ENCODE measurements at places on chromosomes 11 and 22.

GRCh38 chr11:114399490-114400215 is 658 bp downstream of the C11orf71 start:
- no peak for DNase-seq

GRCh38 chr11:105265845-105266244 is 126.3 kb upstream of the CARD18 start:
- DNase-seq = no peak

GRCh38 chr11:35981581-35981980 is 37.7 kb downstream of the LDLRAD3 start:
- no peak for DNase-seq

GRCh38 chr11:18243783-18244362 is 4.6 kb downstream of the SAA2 start:
- DNase-seq = peak; percentile 21

DNA sequence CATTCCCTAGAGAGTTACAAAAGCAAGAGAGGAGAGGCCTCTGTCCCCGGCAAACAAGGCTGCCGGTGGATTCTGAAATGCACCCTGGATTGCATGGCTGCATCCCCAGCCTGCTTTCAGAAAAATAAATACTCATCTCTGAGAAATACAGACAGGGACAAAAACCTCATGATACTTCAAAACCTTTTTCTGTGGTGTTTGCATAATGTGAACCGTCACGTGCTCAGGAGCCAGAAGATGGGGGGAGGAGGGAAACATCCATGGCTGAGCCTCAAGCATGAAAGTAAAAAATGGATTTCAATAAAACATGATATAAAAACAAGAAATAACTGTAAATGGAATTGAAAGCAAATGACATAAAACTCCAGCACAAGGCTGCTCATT is 198.5 kb upstream of the NCAM1 start:
- DNase-seq = no peak

GRCh38 chr11:57458410-57459163 is 1.7 kb upstream of the RTN4RL2 start:
- no peak for DNase-seq

GRCh38 chr11:105811242-105811641 is 201.4 kb downstream of the GRIA4 start:
- DNase-seq = no peak

- no peak for DNase-seq
Measured at GRCh38 chr11:47183031-47183856, 3.0 kb downstream of the PACSIN3 start.

DNA sequence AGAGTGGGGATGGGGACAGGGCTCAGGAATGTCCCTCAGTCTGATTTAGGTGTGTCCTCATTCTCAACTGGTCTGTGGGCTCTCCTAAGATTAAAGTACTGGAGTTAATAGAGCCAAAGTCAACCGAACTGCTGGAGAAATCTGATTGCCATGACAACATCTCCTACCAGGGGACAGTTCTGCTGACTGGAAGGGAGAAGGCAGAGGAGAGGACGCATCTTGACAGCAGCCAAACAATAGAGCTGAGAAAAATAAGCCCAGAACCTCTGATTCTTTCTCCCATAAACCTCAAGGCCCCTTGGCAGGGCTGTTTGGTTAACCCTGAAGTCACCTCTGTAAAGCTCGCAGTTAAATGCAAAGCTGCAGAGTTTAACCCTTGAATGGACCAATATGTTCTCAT is 2.8 kb downstream of the KCTD14 start:
- DNase-seq = no peak

- DNase-seq = no peak
Measured at GRCh38 chr11:29328961-29329441, 687.8 kb downstream of the KCNA4 start.

DNA sequence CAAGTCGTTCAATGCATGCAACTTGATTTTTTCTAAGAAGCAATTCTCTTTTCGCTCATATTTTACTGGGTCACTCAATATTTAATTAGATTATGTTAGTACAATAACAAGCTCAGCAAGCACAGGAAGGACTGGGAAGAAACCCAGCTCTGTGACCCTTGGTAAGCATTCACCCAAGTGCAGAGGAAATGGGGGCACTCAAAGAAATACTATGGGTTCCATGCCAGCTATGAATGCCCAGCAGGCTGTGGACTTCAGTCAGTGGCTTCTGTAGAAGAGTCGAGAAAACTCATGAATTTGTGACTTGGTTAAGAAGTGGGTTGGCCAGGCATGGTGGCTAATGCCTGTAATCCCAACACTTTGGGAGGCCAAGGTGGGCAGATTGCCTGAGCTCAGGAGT is 123.6 kb downstream of the GALNT18 start:
- DNase-seq = no peak

DNA sequence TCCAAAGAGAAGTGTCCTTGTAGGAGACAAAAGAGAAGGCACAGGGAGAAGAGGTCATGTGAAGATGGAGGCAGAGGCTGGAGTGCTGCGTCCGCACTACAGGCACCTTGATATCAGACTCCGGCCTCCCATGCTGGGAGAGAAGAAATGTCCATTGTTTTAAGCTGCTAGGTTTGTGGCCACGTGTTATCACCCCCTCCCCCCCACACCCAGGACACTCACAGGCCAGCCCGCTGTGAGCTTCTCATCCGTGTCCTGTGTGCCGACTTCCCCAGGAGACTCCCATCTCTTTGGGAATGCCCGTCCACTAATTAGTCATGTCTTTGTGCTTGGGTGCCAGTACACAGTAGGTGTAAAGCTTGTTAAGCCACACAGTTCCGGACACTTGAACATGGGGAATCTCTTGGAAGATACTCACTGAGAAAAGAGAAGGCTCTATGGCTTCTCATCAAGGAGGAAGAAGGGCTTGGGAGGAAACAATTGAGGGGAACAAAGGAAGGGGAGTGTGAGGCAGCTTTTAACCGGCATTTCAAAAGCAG is 1234.7 kb downstream of the TBC1D22A start:
- DNase-seq = no peak

GRCh38 chr11:64762674-64763525 is 3.1 kb upstream of the PYGM start:
- DNase-seq = no peak

GRCh38 chr11:117627259-117627658 is 169.8 kb downstream of the DSCAML1 start:
- no peak for DNase-seq

DNA sequence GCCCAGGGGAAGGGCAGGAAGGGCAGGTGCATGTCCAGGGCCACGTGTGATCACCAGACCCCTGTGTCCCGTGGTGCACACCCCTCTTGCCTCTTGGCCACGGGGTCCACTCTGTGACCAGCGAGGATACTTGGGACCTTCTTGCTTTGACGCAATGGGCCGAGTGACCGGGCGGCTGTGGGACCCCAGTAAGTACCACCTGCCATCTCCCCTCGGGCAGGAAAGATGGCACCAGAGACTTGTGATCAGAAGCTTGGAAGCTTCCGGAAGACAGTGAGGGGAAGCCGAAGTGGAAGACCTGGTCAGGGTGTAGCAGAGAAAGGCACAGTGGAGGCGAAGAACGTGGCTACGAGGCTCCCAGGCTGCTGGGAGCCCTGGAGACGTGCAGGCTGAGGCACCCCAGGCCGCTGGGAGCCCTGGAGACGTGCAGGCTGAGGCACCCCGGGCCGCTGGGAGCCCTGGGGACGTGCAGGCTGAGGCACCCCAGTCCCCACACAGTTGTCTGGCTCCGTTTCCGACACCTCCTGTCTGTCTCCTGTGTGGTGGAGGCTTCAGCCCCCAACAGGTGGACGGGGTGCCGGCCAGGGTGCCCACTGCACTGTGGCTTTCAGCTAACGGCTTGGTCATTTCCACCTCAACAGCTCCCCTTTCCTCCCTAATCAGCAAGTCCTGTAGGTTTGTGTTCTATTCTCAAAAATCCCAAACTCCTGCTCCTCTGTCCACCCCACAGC is 663.5 kb downstream of the BRD1 start:
- DNase-seq = no peak

GRCh38 chr11:72598466-72598865 is 75.8 kb downstream of the PDE2A start:
- DNase-seq = no peak

DNA sequence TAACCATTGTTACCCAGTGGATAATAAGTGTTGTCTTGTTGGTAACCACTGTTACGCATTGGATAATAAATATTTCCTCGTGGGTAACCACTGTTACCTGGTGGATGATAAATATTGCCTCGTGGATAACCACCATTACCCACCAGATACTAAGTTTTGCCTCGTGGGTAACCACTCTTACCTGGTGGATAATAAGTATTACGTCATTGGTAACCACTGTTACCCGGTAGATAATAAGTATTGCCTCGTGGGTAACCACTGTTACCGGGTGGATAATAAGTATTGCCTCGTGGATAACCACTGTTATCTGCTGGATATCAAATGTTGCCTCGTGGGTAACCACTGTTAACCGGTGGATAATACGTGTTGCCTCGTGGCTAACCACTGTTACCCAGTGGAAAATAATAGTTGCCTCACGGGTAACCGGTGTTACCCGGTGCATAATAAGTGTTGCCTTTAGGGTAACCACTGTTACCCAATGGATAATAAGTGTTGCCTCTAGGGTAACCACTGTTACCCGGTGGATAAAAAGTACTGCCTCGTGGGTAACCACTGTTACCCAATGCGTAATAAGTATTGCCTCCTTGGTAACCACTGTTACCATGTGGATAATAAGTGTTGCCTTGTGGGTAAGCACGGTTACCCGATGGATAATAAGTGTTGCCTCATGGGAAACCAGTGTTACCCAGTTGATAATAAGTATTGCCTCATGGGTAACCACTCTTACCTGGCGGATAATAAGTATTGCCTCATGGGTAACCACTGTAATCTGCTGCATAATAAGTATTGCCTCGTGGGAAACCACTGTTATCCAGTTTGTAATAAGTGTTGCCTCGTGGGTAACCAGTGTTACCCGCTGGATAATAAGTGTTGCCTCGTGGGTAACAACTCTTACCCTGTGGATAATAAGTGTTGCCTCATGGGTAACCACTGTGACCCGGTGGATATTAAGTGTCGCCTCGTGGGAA is 21.9 kb upstream of the NXPE4 start:
- no peak for DNase-seq

GRCh38 chr11:7522121-7522520 is 8.3 kb downstream of the PPFIBP2 start:
- DNase-seq = no peak

DNA sequence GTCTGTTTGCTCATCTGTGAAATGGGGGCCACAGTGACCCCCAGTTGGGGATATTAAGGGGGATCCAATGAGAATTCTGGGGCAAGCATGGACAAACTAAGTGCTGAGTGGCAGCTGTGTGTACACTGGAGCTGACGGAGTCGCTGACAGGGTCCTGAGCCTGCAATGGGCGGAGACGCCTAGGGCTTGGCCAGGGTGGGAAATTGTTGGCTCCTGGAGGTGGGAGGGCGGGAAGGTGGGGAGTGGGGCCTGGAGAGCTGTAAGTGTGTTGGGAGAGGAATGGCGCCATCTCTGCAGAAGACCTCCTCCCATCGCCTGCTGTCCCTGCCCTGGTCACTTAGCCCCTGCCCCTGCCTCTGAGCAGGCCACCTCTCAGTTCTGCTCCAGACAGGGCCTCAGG is 7.3 kb downstream of the CACNA1I start:
- no peak for DNase-seq

GRCh38 chr11:79390923-79391322 is 49.9 kb downstream of the TENM4 start:
- DNase-seq = no peak

- DNase-seq = no peak
Measured at GRCh38 chr11:980438-981357, 55.0 kb downstream of the AP2A2 start.

- no peak for DNase-seq
Measured at GRCh38 chr11:11563200-11563975, 58.4 kb downstream of the GALNT18 start.

DNA sequence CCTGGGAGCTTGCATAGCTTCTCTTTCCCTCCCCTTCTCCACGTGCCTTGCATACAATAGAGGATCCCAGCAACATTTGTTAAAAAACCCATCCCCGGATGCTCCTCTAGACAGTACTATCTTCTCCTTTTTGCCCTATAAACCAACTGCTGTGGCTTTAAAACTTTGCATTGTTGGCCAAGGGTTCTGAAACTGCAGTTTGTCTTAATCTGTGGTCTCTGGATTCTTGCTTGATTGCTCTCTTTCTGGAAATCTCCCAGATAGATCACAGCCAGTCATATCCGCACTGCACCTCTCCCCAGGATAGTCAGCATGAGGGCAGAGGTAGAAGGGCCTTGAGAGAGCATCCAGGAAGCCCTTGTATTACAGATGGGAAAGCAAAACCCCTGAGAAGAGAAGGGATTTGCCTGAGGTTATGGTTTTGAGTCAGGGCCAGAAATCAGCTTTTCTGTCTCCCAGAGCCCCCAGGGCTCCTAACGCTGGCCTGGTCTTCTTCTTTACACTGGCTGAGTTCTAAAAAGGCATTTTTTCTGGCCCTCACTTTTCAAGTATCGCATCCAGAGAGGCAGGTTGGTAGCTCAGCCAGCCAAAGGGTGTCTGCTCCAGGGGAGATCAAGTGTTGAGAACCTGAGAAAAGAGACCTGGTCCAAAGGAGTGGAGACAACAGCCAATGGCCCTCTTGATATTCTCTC is 70.6 kb downstream of the ADM start:
- DNase-seq = no peak

GRCh38 chr22:48760481-48761390 is 1066.9 kb downstream of the BRD1 start:
- DNase-seq = no peak

DNA sequence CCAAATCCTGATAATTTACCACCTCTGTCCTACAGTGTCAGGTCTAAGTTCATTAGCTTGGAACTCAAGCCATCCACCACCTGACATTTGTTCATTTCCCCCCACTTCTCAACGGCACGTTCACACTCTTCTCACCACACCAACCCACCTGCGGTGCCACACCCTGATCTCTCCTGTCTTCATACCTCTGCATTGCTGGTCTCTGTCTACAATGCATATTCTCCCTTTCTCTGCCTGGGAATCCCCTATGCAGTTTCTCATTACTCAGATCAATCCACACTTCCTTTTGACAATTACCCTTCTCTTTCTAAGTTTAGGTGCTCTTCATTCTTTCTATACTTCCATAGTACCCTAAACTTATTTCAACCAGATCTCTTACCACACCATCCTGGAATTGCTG is 20.4 kb upstream of the EMSY start:
- no peak for DNase-seq

GRCh38 chr11:68076371-68077042 is 37.7 kb downstream of the TCIRG1 start:
- no peak for DNase-seq

GRCh38 chr22:29816980-29817379 is 21.1 kb downstream of the ASCC2 start:
- DNase-seq = no peak

DNA sequence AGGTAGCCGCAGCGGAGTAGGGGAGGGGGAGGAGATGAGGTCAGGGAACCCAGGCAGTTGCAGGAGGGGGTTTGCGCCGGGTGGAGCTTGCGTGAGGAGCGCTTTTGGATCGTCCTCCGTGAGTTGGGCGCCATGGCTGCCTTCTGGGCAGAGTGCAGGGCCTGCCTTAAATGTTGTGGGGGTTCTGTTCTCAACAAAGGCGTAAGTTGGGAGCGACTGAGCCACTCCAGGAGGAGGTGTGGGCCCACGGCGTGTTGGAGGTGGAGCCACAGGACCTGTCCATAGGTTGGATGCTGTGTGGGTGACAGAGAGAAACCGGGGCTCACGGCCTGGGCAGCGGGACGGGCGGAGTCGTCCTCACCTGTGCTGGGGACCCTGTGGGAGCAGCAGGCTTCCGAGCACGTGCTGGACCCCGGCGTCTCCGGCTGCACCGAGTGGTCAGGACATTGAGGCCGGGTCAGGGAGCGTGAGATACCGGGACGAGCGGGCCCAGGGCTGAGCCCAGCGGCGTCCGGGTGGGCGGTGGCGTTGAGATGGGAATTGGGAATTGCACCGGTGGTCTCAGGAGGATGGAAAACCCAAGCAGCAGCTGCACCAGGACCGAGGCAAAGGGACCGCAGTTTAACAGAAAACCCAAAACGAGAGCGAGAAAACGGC is 977 bp upstream of the PGGHG start:
- DNase-seq = no peak

Measured in NCI-H1048 (cell line).